ENCODE measurements at places on chromosomes 6 and 20.

DNA sequence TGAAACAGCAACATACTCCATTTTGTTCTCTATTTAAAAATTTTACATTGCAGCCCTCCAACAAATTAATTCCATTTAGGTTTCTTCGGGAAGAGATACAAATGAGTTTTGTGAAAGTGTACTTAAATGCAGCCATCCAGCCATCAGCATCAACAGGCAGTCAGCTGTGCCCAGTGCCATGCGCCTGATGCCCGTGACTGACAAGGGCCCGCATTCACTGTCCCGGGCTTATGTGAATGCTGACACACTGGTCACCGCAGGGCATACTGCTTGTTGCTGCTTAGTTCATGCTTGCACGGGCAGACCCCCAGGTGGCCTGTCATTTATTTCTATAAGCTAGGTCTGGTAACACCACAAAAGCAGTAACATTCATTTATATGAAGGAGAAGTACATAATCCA lies 224.9 kb upstream of the QKI start:
- DNase-seq, result no peak

- DNase-seq, result no peak
Observed at GRCh38 chr6:26059941-26060340, 27.3 kb upstream of the HFE start.

- no peak for DNase-seq
Observed at GRCh38 chr20:24834310-24834709, 114.8 kb upstream of the CST7 start.

DNA sequence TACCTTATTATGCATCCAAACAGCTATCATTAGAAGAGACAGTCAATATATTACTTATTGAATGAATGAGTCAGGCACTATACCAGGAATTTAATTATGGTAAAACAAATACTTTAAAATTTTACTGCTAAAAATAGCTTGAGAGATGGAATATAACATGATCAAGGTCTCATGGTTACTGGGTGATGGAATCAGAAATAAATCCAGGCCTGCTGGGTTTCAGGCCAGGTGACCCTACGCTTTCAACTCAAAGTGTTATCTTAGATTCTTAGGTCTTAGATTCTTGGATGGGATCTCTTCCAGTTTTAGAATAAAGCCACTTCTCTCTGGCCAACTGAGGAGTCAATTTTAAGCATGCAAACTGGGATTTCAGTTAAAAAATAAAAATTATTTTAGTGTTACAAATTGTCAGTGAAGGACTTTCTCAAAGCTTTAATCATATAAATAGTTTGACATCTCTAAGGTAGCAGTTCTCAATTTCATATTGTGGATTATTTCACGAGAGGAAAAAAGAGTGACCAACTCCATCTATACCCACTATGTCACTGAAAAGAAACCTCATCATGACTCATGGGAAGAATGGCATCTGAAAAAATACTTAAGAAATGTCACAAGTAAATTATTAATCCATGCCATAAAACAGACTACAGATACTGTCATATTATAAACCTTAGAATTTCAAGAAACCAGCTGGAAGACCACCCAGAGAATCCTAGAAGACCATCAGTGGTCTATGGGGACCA lies 283.4 kb upstream of the RUNX2 start:
- DNase-seq, result no peak

DNA sequence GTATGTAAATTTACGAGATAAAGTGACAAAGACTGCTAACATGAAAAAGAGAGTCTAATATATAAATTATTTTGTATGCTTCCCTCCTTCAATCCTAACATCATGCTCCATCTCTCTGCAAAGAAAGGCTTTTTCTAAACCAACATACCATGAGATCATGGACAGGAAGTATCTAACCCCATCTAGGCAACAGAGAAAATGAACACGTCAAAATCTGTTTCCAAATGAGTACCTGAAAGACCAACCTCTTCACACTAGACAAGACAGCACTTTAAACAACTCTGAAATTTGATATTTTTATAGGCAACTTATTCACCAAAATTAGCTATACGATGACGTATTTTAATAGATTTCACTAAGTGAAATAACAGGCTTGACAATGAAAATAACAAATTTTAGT lies 54.6 kb downstream of the MAN1A1 start:
- no peak for DNase-seq

DNA sequence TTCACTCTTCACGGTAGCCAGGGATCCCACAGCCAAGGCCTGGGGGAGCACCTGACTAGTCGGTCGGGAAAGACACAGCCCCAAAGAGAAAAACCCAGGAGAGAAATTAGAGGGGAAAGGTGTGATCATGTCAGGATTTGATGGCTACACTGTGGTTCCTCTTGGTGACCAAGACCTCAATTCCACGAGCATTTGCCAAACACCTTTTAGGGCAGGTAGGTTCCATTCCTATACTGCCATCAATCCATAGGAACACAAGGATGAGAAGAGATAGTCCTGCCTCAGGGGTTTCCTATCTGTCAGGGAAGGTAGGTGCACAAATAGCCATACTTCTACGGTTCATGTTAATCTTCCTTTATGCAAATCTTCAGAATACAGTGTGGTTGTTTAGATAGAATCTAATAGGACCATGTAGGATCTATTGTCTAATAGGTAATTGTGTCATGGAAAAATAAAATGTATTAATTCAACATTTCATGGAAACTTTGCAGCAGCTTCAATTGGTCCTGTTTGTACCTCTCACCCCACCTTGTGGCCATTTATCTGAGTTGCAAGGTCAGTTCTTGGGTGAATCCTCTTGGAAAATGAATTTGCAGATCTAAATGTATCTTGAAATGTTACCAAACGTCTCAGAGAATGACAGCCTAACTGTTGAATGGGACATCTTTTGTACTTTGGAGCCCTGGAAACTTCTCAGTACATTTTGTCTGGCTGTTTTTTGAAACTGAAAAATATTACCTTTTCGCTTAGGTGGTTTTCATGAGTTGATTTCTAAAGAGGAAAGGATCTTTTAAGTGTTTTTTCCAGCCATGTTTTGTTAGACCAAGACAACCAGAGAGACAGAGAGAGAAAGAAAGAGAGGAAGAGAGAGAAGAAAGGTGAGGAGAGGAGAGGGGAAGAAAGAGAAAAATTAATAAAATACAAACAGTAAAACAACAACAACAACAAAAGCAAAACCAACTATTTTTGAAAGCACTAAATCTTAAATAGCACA lies 33.7 kb upstream of the IYD start:
- DNase-seq, result no peak

GRCh38 chr20:15241681-15242080 lies 904.3 kb upstream of the FLRT3 start:
- no peak for DNase-seq

DNA sequence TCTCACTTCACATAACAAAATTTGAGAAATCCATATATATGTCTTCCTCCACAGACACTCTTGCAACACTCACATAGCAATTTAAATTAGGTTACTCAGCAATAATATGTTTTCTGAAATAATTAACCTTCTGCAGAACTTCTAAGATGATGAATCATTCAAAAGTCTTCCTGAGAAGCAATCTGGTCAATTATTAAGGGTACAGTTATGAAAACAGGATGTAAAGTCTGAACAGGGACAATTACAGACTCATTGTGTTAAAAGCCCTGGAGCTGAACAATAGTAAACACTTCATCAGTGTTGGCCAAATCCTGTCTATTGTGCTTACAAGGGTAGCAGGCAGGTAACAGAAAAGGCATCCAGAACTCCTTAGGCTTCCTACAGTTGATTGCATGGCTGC lies 75.4 kb downstream of the FILIP1 start:
- DNase-seq, result no peak

GRCh38 chr20:21521596-21522480 lies 8.0 kb upstream of the NKX2-2 start:
- DNase-seq, result no peak

DNA sequence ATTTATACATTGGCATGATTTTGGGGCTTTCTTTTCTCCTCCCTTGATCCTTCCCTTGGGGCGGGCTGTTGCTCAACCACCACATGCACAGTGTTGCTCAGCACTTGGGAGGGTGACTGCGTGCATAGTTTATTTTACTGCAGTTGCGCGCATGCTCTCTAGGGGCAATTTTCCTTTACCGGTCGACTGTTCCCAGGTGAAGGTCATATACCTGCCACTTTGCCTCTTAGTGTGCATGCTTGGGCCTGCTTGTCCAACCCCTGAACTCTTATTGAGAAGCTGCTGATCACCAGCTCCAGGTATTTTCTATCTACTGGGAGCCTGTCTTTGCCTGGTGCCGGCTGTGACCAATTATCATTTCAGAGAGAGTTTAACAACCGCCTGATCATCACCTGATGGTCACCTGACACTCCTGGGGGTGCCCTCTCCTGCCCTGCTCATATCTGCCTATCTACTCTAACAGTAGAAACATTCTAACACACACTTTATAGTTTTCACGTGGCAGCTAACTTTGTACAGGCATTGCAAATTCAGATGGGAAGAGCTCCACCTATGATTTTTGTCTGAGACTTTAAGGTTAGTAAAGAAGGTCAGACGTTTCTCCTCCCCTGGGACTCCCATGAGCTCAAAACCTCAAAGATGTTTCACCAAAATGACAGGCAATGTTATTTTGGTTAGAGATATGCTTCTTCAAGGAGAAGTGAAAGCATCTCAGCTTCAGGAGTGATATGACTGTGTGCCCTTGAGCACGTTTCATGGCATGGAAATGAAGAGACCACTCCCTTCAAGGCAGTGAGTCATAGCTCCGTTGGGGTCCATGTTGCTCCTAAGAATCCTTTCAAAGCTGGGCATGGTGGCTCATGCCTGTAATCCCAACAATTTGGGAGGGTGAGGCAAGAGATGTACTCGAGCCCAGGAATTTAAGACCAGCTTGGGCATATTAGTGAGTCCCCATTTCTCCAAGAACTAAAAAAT lies 227.5 kb upstream of the MYLIP start:
- no peak for DNase-seq

GRCh38 chr20:840858-841567 lies 7.5 kb downstream of the FAM110A start:
- DNase-seq, result no peak

- DNase-seq, result no peak
Observed at GRCh38 chr6:69265706-69266105, 531.1 kb downstream of the LMBRD1 start.

DNA sequence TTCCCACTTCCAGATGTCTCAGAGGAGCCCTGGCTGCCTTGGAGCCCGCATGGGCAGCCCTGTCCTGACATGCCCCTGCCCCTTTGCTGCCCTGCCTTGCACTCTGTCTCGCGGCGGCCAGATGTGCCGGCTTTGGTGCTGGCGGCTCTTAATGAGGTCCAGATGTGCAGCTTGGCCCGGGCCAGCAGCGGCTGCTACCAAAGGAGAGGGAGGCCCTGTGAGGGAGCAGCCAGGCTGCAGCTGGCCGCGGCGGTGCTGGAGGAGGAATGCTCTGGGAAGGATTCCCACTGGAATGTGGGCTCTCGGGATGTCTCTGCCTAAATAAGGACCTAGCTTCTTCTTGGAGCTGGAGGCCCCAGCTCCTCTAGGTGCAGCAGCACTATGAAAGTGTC lies 72.4 kb downstream of the FGD2 start:
- no peak for DNase-seq

- DNase-seq, result no peak
Observed at GRCh38 chr20:14830466-14830865, 493.1 kb upstream of the FLRT3 start.

DNA sequence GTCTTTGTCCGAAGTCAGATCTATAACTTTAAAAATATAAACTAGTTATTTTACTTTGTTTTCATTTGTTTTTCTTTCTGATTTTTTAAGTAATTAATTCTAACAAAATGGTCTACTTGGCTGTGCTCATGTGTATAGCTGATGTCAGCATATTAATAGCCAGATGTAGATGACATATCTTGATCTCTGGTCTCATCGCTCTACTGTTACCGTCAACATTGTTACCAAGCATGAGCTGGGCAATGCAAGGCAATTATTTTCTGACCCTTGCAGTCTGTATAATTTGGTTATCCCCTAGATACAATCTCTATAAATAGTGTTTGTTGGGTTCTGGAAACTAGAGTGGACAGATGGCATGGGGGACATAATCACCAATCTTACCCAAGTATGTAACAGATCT lies 151.6 kb upstream of the PTPRK start:
- DNase-seq, result no peak
